HFF-Myc (cell line): ENCODE measurements at places on chromosomes 5 and 9.
A peak's percentile ranks its signal among the peaks of the same experiment; 100 is the strongest.

DNA sequence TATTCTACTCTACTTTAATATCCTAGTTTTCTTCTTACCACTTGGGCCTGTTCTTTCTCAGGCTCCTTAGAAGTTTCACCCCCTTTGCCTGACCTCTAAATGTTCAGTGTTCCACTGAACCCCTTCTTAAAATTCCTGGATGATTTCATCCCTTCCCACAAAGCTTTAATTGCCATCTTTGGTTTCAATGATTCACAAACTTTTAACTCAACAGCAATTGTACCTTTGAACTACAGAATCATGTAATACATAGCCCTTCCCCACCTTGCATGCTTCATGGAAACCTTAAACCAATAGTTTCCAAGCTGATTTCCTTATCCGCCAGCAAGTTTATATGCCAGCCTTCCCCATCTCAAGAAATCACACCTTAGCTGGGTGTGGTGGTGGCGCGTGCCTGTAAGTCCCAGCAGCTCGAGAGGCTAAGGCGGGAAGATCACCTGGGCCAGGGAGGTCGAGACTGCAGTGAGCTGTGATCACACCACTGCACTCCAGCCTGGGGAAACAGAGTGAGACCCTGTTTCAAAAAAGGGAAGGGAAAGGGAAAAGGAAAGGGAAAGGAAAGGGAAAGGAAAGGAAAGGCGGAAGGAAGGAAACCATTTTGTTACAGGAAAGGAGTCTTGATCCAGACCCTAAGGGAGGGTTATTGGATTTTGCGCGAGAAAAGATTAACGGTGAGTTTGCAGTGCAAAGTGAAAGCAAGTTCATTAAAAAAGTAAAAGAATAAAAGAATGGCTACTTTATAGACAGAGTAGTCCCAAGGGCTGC lies 1023.7 kb upstream of the DMAC1 start:
- no peak for DNase-seq

DNA sequence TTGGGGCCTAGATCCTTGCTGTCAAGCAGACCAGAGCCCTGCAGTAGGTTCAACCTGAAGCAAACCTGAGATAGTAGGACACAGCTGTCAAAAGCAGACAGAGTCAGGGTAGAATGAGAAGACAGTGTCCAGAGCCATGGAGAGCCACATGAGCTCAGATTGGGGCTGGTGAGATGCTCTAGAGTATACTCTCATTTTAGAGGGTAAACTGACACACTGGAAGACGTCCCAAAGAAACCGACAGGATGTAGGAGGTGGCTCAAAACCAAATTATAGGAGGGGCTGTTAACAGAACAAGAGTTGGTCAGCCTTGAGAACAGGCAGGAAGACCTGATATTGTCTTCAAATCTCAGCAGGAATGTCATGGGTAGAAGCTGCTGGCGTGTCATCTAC lies 11.5 kb downstream of the CCDC69 start:
- no peak for DNase-seq

DNA sequence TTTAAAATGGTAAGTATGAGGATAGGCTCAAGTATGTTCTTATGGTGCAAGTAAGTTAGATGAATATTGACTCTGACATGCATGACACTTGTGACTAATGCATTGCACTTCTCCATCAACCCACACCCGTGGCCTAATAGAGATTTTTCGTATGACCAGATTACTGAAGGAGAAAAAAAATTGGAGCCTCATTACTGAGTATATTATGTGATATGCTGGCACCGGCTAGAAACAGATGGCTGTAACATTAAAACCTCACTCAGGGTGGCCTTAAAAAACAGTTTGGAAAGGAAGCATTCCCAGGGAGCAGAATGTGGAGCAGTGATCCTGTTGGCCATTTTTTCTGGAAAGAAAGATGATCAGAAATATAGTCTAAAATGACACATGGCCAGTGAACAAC lies 766.4 kb downstream of the PRELID2 start:
- no peak for DNase-seq

DNA sequence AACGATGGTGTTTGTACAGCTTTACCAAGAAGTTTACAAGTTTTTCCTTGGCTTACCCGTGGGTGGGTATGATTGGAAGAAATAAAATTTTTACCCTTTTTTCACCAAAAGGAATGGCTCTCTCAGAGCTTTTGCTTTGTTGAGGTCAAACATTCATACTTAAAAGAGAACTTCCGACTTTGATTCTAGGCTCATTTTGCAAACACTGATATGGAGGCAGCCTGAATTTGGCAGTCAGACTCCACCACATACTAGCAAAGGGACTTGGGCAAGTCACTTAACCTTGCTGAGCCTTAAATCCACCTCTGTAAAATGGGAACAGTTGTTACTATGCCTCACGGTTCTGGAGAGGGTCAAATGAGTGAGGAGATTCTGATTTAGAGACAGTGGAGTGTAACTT lies 153.5 kb downstream of the PRKACG start:
- no peak for DNase-seq

- no peak for DNase-seq
Observed at GRCh38 chr5:25056836-25057235, 412.1 kb upstream of the CDH10 start.

DNA sequence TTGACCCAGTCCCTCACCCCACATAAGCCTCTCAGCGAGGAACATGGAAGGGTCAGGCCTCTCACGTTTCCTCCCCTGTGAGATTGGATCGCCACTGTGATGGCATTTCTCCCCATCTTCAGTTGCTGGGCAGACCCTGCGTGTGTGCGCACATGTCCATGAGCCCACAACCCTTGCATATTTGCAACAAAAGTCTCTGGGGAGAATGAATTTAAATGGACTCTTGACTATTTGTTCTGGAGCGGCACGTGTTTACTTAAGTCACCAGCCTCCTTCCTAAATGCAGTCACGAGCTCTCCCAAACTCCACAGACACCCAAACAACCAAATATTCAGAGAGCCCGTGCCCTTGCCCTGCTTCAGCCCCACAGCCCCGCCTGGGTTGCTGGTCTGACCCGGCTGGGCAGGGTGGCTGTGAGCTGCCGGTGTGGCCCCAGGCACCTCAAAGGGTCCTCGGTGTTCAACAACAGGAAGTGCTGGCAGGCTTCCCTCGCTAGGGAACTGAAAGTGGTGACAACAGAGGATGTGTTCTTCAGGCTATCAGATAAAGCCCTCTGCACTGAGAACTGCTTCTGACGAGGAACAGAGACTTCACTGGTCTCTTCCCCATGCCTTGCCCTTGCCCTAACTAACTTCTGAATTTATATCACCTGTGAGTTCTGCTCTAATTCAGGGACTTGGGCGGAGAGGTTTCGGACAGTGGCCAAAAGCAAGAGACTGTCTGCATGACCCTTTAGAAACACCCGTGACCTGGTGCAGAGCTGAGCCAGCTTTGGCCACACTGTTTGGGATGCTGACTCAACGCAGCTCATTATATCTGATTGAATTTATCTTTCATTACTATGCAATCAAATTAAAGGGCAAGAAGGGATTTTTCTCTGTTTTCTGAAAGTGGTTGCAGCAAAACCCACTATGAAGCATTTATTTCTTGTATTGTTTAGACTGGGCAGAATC lies 19.2 kb upstream of the CD180 start:
- DNase-seq: no peak

DNA sequence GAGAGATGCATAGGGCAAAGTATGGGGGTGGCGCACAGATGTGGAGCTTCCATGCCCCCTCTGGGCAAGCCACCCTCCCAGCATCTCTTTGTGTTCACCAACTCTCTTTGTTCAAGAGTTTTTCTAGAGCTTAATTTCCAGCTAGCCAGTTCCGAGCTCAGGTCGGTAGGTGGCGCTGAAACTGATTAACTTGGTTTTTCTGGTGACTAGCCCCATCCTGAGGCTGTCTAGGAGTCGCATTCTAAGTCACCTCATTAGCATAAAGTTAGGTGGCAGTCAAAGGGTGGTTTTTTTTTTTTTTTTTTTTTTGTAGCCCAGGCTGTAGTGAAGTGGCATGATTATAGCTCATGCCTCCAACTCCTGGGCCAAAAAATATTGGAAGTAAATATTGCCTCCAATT lies 476.4 kb downstream of the KDM4C start:
- peak; percentile 10 for DNase-seq

DNA sequence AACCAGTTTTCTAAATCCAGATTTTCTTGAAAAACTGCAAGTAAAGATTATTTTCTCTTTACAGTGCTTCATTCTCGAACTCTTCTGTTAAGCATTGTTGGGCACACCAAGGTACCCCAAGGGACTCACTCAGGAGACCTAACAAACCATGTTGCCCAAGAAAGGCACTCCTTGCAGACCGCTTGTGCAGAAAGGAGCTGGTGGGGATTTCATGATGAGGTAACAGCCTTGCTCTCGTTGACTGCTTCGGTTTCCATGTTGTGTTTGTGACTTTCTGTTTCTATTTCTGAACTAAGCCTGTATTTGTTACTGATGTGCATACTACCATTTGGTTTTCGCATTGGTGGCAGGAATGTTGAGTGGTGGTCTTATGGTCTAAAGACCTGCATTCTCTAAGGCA lies 266.6 kb upstream of the DAP start:
- DNase-seq: no peak

DNA sequence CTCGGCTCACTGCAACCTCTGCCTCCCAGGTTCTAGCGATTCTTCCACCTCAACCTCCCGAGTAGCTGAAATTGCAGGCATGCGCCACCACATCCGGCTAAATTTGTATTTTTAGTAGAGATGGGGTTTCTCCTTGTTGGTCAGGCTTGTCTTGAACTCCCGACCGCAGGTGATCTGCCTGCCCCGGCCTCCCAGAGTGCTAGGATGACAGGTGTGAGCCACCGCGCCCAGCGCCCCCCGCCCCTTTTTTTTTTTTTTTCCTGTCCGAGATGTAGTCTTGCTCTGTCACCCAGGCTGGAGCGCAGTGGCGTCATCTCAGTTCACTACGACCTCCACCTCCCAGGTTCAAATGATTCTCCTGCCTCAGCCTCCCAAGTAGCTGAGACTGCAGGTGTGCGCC lies 6.6 kb downstream of the ATP6V1G1 start:
- DNase-seq: no peak

GRCh38 chr5:102278231-102278630 lies 17.9 kb downstream of the SLCO4C1 start:
- DNase-seq: no peak

- no peak for DNase-seq
Observed at GRCh38 chr9:128203707-128204551, 750 bp downstream of the DNM1 start.

GRCh38 chr5:77156379-77156778 lies 54.1 kb upstream of the PDE8B start:
- no peak for DNase-seq

- DNase-seq: no peak
Observed at GRCh38 chr5:169911448-169912212, 68.7 kb downstream of the INSYN2B start.

- no peak for DNase-seq
Observed at GRCh38 chr9:25658571-25658970, 19.7 kb downstream of the TUSC1 start.

DNA sequence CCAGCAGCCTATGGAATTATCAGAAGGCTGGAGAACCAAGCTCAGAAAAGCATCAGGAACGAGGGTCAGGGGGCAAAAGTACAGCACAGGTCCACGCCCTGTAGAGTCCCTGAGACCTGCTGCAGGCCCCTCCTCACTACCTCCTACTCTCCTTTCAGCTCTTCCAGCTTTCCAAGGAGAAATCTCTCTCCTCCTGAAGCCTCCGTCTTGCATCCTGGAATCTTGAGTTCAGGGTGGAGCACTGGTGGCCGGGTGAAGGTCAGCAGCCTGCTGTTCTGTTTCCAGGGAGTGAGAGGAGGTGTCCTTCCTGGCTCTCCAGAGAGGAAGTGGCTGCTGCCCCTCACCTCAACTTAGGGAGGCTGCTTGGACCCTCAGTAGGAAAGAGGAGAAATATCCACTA lies 342.3 kb downstream of the ZSWIM6 start:
- DNase-seq: no peak

- DNase-seq: no peak
Observed at GRCh38 chr5:177484902-177485549, 11.6 kb upstream of the DBN1 start.

GRCh38 chr9:95090023-95090791 lies 227.3 kb downstream of the FANCC start:
- DNase-seq: no peak

- DNase-seq: no peak
Observed at GRCh38 chr9:135736272-135736978, 34.4 kb downstream of the KCNT1 start.

- peak; percentile 96 for DNase-seq
Observed at GRCh38 chr9:127021664-127022363, 100.6 kb downstream of the ANGPTL2 start.

DNA sequence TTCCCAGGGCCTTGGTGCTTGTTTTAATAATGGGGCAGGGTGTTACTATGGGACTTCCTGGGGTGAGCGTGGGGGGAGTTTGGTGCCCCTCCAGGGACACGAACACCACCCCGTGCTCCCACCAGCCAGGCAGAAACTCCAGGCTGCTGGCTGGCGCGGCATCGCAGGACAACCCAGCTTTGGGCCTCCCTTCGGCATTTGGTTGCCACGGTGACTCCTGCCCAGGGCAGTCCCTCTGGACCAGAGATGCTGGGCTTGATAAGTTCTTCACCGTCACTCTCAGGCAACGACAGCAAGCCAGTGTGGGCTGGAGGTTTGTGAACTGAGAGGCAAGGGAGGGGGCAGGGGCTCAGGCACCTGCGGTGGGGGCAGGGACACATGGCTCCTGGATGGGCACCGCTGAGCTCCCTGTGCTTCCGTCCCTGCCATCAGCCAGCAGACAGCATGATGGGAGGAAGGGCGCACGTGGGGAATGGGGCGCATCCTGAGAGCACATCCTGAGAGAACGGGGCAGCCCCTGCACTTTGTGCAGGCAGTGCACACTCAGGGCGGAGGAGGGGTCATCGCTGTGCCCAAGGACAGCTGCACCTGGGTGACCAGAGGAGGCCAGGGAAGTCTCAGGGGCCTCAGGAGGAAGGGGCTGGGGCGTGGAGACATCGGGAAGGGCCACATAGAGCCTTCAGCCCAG lies 116.4 kb downstream of the RXRA start:
- DNase-seq: no peak

DNA sequence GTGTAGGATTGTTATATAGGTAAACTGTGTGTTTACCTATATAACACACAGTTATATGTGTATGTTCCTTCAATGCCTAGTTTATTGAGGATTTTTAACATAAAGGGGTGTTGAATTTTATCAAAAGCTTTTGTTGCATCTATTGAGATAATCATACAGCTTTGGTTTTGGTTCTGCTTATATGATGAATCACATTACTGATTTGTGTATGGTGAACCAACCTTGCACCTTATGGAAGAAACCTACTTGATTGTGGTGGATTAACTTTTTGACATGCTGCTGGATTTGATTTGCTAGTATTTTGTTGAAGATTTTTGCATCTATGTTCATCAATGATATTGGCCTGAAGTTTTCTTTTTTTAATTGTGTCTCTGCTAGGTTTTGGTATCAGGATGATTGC lies 194.9 kb downstream of the TMEM167A start:
- no peak for DNase-seq

DNA sequence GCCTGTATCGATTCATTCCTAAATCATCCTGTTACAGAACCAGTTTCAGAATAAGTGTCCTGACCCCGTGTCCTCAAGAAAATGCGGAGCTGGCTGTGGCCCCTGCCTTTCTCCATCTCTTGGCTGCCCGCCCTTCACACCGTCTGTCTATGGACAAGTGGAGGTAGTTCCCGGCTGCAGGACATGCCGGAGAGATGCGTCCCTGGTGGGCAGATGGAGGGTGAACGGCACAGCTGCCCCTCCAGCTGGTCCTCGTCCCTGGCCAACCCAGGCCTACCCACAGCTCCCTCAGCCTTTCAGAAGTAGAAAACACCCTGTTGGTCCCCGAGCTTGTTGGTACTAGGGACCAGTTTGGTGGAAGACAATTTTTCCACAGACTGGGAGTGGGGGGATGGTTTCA lies 14.8 kb upstream of the EXOC3 start:
- DNase-seq: no peak
